Hematopoietic multipotent progenitor cell (in vitro differentiated cells): ENCODE measurements at places on chromosomes 2 and 18. TPM values are rescaled to one million over a fixed set of nuclear protein-coding genes. Genes with fewer than 3 reads are reported as not detected.

GRCh38 chr18:78735131-78736014, 244.2 kb upstream of the SALL3 start:
- no peak for DNase-seq

DNA sequence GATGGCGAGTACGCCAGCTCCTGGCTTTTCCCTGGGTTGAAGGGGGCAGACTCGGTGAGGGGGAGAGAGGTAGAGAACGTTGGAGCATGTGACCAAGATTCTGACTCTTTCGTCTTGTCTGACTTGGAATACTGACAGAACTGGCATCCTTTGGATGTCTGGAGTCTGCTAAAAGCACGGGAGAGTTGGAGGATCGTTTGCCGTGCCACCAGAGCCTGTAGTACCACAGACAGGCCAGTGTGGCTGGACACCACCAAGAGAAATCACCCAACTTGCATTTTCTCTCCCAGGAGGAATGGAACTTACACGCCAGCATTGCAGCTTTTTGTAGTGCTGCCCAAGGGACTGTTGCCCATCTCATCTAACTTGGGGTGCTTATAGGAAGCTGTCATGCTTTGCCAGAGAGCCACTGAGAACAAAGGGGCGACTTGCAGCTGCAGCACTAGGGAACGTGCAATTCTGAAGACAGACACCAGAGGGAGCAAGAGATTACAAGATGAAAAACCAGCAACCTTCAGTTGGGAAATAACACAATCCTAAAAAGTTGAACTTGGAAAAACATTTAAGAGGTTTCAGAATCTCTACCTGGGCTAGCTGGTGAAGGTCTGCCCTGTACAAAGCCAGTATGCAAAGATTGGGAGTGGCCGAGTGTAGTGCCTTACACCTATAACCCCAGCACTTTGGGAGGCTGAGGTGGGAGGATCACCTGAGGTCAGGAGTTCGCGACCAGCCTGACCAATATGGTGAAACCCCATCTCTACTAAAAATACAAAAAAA, 24.1 kb downstream of the PSMG2 start:
- peak; percentile 75 for DNase-seq

- DNase-seq, result no peak
Measured at GRCh38 chr2:7992612-7993602, 688.9 kb upstream of the ID2 start.

GRCh38 chr2:230902180-230902899, 22.7 kb downstream of the GPR55 start:
- DNase-seq, result no peak

DNA sequence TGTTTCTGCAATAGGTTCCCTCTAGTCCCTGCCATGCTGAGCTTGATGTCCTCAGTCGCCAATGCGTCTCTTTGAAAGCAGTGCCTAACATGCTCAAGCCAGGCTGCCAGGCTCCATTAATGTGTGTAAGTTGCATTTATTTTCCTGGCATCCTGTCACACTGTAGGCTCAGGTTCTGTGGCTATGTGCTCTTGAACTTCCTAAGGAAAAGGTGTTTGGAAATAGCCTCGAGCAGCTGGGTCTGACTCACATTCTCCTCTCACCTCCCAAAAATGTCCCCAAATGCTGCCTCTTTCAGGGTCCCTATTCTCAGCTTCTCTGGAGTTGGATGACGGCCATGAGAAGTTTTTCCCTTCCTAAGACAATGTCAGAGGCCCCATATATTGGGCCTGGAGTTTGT, 58.0 kb upstream of the SLC14A2 start:
- no peak for DNase-seq

- DNase-seq, result no peak
Measured at GRCh38 chr2:216142540-216142939, 33.4 kb downstream of the XRCC5 start.

DNA sequence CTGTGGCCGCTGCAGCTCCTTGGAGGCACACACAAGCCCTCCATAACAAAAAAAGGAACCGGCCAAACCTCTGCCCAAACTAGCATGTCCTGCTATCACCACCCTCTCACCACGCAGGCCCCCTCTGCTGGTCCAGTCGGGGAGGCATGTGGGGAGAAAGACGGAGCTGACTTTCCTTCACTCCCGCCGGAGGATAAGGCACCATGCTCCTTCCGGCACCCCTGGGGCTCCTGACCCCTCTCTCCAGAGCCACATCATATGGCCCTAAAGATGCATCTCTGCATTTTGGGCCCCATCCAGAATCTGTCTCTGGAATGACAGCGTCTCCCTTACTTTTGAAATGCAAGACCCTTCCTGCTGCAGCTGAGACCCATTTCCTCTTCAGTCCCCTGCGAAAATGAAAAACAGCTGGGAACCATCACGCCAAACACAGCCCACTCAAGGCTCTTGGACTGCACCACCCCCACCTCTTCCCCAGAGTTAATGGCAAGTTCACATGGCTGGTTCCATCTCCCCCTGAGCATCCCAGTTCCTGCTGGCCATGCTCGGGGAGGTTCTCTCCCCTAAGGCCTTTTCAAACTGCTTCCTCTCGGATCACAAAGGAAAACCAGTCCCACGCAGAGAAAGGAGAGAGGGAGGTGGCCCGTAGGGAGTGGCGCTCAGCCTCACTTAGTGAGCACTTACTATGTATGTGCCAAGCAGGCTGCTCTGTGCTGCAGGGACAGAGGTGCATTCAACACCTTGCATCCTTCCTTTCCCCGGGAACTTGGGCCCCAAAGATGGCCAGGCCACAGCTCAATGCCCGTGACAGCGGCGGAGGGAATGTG, 35.2 kb upstream of the MLPH start:
- DNase-seq, result no peak

- DNase-seq, result peak; percentile 43
Measured at GRCh38 chr2:208407667-208408066, 1.1 kb downstream of the PTH2R start.

DNA sequence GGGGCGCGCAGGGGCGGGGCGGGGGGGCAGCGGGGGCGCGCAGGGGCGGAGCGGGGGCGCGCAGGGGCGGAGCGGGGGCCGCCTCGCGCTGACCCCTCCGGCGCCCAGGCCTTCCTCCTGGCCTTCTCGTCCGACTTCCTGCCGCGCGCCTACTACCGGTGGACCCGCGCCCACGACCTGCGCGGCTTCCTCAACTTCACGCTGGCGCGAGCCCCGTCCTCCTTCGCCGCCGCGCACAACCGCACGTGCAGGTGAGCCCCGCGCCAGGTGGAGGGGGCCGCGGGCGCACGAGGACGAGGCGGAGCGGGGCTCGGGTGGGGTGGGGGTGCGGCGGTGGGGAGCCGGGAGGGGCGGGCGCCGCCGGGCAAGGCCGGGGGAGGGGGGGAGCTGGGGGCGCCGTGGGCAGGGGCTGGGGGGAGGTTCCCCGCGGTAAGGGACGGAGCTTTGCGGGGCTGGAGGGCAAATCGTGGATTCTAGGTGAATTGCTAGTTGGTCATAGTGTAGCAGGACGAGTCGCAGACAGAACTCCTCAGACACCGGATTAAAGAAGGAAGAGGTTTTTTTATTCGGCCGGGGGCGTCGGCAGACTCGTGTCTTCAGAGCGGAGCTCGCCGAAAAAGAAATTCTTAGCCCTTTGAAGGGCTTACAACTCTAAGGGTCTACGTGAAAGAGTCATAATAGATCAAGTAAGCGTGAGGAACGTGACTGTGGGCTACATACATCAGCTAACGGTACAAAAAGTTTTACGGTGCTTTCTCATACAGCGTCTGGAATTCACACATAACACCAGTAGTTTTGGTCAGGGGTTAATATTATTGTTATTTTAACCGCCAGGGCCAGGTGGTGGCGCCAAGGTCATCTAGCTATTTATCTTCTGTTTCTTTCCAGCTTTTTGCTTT, 29.9 kb downstream of the ANO7 start:
- DNase-seq, result peak; percentile 48

GRCh38 chr2:200025717-200026116, 70.3 kb downstream of the MAIP1 start:
- no peak for DNase-seq

DNA sequence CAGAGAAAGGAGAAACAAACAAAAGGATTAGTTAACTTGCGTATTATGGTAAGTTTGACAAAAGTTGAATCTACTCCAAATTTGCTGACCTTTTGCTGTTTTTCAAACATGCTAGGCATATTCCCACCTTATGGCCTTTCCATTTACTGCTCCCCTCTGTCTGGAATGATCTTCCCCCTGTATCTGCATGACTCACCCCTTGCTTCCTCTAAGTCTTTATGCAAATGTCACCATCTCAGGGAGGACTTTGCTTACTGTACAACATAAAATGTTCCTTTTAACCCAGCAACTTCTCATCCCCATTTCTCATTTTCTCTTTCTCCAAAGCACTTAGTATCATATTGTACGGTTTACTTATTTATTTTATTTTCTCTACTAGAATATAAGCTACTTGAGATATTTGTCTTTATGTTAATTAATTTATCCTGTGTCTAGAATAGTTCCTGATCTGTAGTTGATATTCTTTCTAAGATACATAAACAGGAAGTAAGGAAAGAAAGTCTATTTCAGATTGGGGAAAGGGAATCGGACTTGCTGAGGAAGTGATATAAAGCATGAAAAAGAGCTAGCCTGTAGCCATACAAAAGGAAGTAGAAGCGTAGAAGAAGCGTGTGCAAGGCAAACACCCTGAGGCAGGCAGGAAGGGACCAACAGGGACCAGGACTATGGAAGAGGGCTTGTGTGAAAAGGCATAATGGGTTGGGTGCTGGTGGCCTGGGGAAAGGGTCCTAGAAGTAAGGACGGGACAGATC, 144.9 kb upstream of the ERBB4 start:
- DNase-seq, result no peak

DNA sequence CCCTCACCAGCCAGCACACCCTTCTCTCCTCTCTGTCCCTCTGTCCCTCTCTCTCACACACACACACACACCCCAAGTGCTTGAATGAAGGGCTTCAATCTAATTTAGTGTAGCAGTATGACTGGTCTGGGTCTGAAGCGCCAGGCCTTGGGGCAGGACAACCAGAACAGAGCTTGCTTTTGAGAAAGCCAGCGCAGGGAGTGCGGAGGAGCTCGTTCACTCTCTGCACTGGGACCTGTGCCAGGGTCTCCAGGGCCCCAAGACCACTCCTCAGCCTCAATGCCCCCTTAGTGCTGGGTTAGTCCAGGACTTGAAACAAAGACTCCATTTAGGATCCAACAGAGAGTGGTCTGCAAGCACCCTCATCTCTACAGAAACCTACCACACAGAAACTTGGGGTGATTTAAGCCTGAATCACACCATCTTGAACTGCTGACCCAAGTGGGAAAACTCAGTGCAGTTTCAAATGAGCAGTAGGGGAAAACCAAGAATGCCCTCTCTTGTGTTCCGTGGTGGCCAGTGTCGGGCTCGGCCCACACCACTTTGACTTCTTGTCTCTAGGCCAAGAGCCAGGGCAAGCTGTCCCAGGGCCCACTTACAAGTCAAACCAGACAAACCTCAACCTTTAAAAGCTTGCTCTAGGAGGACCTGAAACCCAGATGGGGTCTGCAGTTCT, 66.6 kb upstream of the WIPF1 start:
- DNase-seq, result no peak

DNA sequence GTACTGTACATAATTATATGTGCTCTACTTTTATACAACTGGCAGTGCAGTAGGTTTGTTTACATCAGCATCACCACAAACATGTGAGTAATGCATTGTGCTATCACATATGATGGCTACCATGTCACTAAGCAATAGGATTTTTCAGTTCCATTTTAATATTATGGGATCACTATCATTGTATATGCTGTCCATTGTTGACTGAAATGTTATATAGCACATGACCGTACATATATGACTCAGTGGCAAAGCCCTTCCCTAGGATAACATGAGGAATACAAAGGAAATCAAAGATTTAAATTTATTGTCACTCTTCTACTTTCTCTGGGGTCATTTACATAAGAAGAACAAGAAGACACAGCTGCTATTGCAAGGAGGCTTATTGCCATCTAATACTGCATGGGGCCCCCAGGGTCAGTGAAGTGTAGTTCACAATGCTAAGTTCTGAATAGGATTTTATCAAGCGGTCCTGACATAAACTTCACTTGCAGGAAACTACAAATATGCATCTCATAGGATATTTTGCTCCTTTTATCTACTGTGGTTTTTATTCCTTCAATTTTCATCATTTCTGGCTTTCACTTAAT, 21.8 kb downstream of the PDE1A start:
- no peak for DNase-seq

DNA sequence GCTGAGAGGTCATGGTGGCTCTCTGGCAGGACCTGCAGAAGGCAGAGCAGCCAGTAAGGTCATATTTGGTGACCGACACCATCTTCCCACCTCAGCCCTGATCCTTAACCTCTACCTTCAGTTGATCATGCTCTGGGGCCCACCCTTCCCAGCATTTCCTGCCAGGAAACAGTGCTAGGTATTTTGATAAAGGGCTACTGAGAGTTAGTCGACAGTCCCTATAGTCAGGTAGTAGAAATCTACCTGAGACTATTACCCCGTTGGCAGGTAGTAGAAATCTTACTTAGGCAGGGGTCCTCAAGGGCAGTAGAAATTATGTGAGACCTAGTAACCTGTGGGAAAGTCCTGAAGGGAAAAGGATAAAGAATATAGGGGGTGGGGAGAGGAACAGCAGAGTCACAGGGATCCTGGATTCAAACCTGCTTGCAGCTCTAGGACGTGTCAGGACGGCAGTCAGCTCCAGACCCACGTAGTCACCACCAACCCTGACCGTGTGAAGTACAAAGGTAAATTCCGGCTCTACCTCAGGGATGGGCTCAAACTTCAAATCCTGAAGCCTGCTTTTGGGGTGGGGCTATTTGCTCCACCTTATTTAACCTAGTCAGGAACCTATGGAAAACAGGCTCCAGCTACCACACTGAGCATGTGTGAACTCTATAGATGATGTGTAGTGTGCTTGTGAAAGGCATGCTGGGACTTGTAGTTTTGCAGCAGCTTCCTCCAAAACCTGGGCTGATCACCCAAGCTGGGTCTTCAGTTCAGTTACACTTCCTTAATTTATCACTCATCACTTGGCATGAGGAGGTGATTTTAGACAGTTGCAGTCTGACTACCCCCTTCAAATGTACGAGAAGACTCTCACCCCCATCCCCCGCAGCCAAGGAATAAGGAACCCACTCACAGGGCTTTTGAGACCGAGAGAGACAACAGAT, at the start of gene DQX1:
Gene DQX1 (minus strand): TSS at position 515 of the 932 bp plus-strand sequence. CDS start 502 bp downstream, at position 13.
- DNase-seq, result no peak

- DNase-seq, result no peak
Measured at GRCh38 chr2:205148755-205149154, 533.5 kb upstream of the NRP2 start.

Gene APCDD1
- total RNA-seq, result 0.27 TPM

Gene IL37
- total RNA-seq, result not detected

Gene SAG
- under 0.01 TPM for total RNA-seq

Gene ALK
- under 0.01 TPM for total RNA-seq

Gene SMPD4
- 31.0 TPM for total RNA-seq

Gene AGXT
- total RNA-seq, result not detected

Gene ALPG
- under 0.01 TPM for total RNA-seq

Gene CFC1
- total RNA-seq, result not detected

Gene CNDP1
- not detected for total RNA-seq

Gene PSTPIP2
- total RNA-seq, result 18.3 TPM

Gene C1QL2
- not detected for total RNA-seq

Gene DLGAP1
- 0.27 TPM for total RNA-seq

Gene CHRND
- total RNA-seq, result not detected

Gene ZAP70
- 19.1 TPM for total RNA-seq

Gene ACTR1B
- total RNA-seq, result 92.9 TPM
